ENCODE measurements at places on chromosomes 7 and 10.

- DNase-seq, result no peak
These were observed 16.5 kb downstream of the CREB3L2 start for GRCh38 chr7:137985253-137985896.

GRCh38 chr7:69889338-69889975, 291.2 kb downstream of the AUTS2 start:
- DNase-seq, result no peak

DNA sequence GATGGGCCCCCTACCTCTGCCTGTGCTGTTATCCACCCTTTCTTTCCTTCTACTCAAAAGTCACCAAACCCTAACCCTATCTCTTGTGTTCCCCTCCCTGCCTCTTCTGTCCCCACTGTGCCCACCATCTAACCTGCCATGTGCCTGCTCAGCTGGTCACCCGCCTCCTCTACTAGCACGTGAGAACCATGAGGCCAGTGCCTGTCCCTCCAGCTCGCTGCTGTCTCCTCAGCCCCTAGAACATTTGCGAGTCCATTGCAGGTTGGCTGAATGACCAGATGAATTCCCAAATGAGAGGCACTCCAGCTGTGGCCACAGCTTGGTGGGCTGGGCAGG, 129.0 kb downstream of the ARHGAP22 start:
- no peak for DNase-seq

GRCh38 chr7:82105463-82105862, 335.6 kb upstream of the HGF start:
- no peak for DNase-seq

GRCh38 chr7:36092221-36092771, 60.8 kb upstream of the EEPD1 start:
- no peak for DNase-seq

DNA sequence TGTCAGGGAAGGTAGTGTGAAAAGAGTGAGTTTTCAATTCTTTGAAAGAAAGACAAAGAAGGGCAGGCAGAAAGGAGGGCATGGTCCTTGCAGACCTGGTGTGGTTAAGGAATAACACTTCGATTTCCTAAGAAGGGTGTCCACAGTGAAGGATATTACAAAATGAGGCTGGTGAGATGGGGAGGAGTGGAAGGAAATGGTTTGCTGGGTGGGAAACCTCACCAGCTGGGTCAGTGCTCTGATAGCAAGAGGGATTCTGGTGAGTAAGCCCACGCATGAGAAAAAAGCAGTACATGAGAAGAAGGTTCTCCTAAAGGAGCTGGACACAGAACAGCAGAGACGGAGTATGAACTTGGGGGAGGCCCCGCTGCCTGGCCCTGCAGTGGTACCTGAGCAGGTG, 230.6 kb upstream of the PLXNA4 start:
- DNase-seq, result no peak

GRCh38 chr7:32670110-32671025, 175.1 kb downstream of the AVL9 start:
- no peak for DNase-seq

GRCh38 chr7:140229101-140229525, 52.3 kb upstream of the KDM7A start:
- no peak for DNase-seq

- DNase-seq, result no peak
These were observed 91.0 kb downstream of the ANK3 start for GRCh38 chr10:60298408-60299389.

DNA sequence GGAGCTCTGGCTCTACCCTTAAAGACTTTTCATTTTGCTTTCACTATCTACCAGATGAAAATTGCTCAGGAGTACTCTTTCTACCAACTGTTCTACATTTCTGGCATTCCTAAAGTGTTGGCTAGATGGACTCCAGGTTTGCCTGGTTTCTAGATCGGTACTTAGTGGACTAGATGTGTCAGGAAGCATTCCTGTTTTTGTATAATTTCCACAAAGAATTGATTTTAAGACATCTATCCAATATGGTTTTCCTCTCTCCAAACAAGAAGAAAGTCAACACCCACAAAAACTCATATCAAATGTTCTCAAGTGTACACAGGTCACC, 157.7 kb downstream of the CHRM2 start:
- no peak for DNase-seq

DNA sequence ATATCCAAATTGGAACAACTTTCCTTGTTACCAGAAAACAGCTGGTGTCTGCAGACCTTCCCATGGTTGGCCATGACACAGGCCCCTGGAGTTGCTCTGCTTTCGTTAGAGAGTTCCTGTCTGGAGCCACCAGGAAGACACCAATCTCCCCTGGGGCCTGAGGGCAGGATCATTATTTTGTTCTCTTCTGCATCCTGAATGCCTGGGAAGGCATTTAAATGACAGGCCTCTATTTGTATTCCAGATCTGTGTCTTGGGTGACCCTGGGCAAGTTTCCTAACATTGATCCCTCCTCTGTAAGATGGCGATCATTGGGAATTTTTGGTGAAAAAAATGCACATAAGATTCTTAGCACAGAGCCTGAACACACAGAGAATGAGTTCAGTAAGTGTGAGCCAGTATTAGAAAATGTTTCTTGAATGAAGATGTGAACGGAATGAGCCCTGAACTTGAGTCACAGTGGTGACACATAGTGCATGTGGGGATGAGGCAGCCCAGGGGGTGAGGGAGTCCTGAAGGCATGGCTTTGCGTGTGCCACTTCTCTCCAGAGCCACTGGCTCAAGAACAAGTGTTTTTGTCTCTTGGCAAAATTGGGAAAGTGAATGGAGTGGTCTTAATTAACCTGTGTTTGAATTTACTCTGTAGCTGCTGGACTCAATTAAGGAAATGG, 28.4 kb downstream of the BMPER start:
- no peak for DNase-seq

DNA sequence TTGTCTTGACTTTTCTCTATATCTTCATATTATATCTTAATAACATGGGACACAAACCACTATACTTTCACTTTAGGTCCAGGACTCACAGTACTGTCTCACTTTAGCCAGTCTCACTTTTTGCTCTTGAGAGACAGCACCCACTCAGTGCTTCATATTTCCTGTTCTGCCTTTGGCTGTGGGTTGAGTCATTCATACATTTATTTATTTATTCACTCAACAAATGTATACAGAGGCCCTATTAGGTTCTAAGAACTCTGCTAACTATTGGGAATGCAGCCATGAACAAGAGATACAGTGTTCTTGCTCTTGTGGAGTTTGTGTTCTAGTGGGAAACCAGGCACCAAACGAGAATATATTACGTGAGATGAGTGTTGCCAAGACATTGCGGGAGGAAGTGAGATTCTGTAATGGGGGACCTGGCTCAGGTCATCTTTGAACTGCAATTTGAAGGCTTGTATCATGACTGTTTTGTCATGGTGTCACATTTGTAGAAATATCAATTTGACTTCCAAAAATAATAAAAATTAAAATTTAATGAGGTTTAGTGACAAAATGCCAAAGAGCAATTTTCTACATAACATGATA, 190.1 kb downstream of the SDHAF3 start:
- no peak for DNase-seq

- DNase-seq, result no peak
These were observed 20.8 kb upstream of the FRA10AC1 start for GRCh38 chr10:93723153-93723552.
